ENCODE measurements at places on chromosomes 7 and 10. TPM values are rescaled to one million over a fixed set of nuclear protein-coding genes. Genes with fewer than 3 reads are reported as not detected.
A peak's percentile ranks its signal among the peaks of the same experiment; 100 is the strongest.

HOXA5 gene
- 0.28 TPM for total RNA-seq

- no peak for DNase-seq
Observed at GRCh38 chr10:48213047-48213446, 61.4 kb downstream of the FRMPD2 start.

- no peak for DNase-seq
Observed at GRCh38 chr10:127017541-127018297, 112.5 kb downstream of the DOCK1 start.

GRCh38 chr10:63173468-63174232 is 40.5 kb downstream of the NRBF2 start:
- no peak for DNase-seq

SLC26A3 gene
- not detected for total RNA-seq

DNA sequence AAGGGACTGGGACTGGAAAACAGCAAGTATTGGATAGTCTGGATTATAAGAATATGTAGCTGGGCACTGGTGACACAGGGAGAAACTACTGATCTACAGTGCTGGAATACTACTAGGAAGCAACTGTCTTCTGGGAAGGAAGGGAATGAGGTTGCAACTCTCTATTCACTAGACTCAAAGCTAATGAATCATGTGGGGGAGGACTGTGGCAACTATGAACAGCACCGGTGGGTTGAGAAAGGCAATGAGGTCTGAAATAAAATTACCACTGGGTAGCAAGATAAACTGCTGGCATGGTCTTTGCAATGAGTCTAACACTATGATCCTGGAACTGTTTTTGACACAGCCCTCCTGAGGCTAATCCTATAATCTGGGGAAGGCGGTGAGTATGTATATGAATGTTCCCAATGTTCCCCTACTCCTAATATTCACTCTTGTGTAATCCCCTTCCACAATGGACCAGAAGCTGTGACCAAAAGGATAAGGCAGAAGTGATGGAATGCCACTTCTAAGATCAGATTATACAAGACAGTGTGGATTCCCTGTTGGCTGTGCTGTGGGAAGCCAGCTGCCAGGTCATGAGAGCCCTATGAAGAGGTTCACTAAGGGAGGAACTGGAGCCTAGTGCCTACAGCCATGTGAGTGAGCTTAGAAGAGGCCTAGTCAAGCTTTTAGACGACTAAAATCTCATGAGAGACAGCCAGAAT is 101.3 kb upstream of the DNAJB12 start:
- DNase-seq: no peak

- DNase-seq: no peak
Observed at GRCh38 chr10:104376784-104377300, 23.2 kb downstream of the CFAP58 start.

DNA sequence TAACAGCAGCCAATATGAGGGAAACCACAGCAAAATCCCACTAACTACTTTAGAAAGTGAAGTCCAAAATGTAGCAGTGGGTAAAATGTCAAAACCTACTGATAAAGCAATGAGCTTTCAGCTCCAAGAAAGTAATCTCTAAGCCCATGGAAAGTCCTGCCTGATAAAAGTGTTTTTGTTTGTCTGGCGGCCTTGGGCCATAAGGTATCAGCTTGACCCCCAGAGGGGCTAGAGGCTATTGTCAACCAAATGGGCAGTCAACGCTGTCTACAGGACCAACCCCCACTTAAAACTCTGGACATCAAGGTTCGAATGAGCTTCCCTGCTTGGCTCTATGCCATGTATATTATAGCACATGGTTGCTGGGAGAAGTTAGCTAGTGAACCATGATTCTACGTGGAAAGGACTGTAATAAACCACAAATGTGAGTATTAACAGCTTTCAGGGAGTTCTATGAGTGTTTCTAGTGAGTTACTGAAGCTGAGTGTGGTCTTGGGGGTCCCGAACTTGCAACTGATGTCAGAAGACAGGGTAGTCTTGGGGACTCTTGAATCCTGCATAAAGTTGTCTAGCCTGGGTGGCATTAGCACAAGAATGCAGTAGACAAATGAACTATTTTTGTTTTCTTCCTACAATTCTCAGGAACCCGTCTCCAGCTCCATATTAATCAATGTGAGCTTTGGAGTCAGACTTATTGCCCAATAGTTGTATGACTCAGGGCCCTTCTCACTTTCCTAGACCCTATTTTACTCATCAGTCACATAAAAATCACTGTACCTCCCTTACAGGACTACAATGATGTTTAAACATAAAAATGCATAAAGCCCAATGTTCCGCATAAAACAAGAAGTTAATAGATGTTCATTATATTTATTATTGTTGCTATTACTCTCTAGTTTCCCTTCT is 164.9 kb downstream of the DGKI start:
- no peak for DNase-seq

- no peak for DNase-seq
Observed at GRCh38 chr7:46933596-46933995, 648.3 kb downstream of the TNS3 start.

DNA sequence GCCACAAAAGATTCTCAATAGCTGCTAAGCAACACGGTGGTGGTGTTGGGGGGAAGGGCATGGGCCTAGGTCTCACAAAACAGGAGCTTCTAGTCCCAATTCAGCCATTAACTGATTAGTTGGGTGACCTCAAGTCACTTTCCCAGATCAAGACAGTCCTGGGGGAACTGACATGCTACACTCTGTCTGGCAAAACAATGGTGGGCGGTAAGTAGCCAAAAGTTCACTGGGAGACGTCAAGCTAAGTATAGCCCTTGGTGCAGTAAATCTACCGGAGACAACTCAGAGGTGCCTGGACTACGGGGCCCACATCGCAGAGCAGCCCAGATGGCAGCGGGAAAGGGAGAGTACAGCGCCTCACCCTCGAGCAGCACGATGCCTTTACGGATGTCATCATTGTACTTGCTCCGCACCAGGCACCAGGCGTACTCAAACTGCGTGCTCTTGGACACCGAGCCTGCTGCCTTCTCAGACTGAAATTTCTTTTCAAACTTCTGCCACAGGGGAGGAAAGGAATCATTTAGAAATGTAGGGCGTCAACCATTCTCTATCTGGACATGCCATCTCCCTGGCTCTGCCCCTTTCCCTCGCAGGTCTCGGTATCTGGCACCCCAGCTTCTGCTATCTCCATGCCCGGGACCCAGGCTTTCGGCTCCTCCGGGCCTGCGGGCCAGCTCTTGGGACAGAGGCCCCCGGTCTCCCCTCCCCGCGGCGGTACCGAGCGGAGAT is 1.1 kb downstream of the FIS1 start:
- DNase-seq: no peak

NKX2-3 gene
- total RNA-seq: not detected

DNA sequence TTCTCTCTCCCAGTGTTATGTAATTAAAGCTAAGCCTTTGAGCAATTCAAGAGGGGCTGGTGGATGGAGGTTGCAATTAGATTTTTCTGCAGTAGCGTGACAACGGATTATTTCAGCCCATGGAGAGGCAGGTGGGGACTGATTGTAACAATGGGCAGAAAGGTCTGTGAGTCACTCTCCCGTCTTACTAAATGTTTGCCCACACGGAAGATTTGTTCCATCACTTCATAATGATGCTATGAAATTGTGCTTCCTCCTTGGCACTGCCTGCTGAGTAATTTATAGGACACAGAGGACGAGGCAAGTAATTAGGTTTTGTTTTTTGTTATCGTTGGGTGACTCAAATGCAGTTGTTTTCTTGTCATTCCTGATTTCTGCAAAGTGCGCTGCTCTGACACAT is 594.5 kb upstream of the DPP6 start:
- no peak for DNase-seq

- no peak for DNase-seq
Observed at GRCh38 chr10:127919418-127920271, 12.7 kb downstream of the PTPRE start.

DNA sequence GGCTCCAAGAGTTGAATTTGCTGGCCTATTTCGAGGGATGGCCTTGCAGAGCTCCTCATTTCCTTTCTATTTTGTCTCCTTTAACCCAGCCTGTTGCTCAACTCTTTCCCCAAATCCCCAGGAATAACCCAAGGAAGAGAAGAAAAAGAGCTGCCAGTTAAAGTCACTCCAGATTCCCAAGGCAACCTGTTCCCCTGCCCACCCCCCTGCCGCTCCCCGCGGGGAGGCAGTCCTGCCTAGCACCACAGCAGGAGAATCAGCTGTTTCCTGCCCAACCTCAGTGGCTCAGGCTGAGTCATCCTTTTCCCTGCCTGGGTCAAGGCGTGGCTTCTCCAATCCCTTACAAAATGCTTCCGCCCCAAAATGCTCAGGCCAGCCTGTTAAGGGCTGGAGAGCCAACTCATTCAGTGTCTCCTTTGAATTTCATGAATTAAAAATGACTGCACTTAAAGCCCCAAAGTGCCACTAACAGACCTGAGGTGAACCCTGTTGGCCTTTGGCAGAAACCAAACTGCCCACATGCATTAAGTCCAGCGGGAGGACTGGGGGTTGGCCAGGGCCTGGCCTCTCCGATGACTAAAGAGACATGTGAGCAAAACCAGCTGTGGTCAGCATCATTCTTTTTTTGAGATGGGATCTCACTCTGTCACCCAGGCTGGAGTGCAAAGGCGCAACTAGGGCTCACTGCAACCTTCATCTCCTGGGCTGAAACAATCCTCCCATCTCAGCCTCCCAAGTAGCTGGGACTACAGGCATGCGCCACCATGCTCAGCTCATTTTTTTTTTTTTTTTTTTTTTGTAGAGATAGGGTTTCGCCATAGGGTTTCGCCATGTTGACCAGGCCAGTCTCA is 83.2 kb upstream of the KIF5B start:
- DNase-seq: peak; percentile 86

GRCh38 chr7:5396999-5397663 is 26.5 kb downstream of the TNRC18 start:
- DNase-seq: peak; percentile 66

DNA sequence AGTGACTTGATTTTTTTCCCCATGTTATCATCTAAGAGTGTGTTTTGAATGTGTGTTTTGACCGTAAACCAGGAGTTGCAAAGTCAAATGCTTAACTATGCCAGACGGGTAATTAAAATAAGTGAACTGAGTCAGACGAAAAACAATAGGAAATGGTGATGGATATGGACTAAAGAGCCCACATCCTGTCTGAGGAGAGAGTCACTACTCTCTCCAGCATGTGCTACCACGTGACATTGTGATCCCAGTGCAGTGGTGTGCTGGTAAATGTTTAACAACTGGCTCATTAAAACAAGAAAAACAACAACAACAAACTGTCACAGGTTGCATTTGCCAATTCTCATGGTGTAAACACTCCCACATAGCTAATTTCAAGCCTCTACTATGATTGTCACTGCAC is 164.3 kb downstream of the SUGCT start:
- no peak for DNase-seq

NPC1L1 gene
- 0.07 TPM for total RNA-seq

DNA sequence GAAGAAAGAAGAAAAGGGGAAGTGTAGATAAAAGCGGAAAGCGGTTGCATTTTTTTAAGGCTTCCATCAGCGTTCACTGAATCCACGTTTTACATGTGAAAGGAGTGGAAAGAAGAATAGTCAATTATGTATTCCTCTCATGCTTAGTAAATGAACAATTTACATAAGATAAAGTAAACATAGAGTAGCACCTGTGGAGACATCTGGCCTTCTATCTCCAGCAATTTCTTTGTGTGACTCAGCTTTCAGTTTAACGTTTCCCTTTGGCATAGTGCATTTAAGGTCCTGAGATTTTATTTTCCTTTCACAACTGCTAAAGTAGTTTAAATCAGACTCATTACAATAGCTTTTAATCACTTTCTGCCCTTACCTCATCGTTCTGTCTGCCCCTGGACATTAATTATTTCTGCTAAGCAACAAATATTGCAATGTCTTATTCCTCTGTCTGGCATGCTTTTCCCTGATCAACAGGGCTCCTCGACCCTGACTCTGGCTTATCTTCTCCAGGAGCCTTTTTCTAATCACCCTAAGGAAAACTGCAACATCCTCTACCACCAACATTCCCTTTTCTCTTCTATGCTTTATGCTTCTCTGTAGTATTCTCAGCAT is 383.5 kb upstream of the VWC2 start:
- DNase-seq: no peak

GRCh38 chr10:117134306-117135025 is 3.6 kb downstream of the VAX1 start:
- DNase-seq: no peak

DNA sequence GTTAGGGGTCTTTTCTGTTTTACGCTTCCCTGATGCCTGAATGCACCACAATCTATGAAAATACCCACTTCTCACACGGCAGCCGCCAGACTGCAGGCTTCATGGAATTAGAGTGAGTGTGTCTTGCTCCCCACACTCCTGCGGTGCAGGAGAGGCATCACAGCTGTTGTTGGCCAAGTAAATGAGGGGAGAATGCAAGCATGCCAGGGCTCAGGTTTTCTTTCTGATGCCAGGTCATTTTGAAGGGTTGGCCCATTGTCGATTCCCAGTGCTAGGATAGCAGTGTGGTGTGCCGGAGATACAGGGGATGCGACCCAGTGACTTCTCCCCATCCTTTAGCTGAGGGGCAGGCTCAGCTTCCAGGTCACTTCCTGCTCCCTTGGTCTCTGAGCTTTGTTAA is 16.3 kb downstream of the CXCL12 start:
- DNase-seq: no peak

GRCh38 chr7:132213583-132213982 is 362.7 kb downstream of the PLXNA4 start:
- no peak for DNase-seq

GRCh38 chr10:75585294-75585693 is 153.9 kb downstream of the LRMDA start:
- no peak for DNase-seq

SPDYE6 gene
- not detected for total RNA-seq

GRCh38 chr10:111177379-111177778 is 100.5 kb downstream of the ADRA2A start:
- no peak for DNase-seq

DNA sequence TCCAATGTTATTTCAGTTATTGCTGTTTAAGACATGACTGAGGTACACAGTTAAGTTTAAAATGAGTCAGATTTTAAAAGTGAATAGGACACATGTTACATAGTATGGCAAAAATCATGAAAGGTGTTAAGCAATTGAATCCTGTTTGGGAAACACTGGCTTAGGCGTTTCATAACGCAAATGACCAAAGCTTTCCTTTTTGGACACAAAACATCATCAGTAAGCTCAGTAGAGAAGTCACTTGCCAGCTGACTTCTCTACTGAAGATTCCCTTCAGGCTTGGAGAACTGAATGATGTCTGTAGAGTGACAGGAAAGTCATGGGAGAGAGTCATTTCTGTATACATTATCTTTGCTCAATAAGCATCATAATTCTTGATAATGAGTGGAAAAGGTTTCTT is 64.4 kb upstream of the RSBN1L start:
- no peak for DNase-seq
